Activated CD4-positive, alpha-beta T cell treated with anti-CD3 and anti-CD28 coated beads, Interleukin-2, amount 50 U/mL, for 48 hours (primary cell): ENCODE measurements at places on chromosomes 7 and 10.

GRCh38 chr7:5421714-5422395 is 1.8 kb downstream of the TNRC18 start:
- peak; percentile 20 for DNase-seq

DNA sequence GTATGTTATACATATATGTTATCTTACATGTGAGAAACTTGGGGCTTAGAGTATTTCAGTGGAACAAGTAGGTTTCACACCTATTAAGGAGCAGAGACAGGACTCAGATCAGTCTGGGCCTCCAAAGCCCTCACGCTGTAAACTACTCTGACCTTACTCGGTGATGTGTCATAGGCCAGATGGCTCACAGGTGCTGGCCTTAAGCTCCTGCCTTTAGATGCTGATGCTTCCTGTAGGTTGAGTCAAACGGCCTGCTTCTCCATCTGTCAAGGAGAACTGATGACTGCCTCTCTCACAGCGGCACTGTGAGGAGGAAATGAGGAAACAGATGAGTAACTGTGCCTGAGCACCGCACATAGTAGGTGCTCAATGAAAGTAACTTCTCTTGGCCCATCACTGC is 312.6 kb upstream of the COBL start:
- no peak for DNase-seq

- no peak for DNase-seq
Measured at GRCh38 chr7:64314566-64314965, 805 bp downstream of the ZNF736 start.

- no peak for DNase-seq
Measured at GRCh38 chr10:96441322-96441885, 72.3 kb downstream of the TLL2 start.

- no peak for DNase-seq
Measured at GRCh38 chr10:92278996-92279696, 11.7 kb downstream of the CPEB3 start.

DNA sequence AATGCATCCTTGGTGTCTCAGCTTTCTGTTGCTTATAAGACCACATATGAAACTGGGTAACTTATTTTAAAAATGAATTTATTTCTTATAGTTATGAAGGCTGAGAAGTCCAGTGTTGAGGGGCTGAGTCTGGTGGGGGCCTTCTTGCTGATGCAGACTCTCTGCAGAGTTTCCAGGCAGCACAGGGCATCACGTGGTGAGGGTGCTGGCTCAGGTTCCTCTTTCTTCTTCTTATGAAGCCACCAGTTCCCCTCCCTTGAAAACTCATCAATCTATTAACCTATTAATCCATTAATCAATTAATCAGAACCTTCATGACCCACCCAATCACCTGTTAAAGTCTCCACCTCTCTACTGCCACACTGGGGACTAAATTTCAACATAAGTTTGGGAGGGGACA is 595.6 kb upstream of the NRP1 start:
- no peak for DNase-seq

- peak; percentile 44 for DNase-seq
Measured at GRCh38 chr7:77331938-77332695, 84.0 kb downstream of the GSAP start.

DNA sequence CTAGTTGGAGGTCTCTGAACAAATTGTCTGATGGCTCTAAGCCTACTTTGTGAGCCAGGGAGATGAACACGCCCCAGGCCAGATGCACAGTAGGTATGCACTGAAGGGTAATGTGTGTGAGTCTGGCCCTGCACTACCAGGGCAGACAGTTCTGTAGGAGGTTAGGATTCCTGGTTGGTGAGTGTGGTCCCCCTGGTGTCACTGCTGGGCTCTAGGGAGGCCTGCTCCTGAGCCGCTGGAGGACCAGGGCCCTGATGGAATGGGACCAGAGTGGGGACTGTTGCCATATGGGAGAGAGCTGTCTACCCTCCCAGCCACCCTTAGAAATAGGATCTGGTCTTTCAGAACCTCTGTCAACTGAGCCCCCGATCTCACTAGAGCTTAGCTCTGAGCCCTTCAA is 42.0 kb downstream of the CDH23 start:
- no peak for DNase-seq

- no peak for DNase-seq
Measured at GRCh38 chr7:37410305-37411229, 38.1 kb downstream of the ELMO1 start.

DNA sequence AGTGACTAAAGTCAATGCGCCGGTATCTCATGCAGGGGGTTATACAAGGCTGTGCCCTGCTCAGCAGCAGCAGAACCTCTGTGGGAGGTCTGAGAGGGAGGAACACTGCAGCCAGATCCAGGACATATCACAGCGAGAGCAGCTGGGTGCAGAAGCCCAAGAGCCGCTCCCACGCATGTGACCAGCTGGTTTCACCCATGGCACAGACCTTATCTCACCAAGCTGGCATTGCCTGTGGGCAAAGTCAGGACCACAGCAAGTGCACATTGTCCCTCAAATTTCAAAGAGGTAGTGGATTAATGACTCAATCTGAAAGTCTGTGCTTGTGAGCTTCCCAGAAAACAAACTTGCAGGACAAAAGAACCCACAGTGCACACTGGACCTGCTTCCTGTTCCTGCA is 31.6 kb upstream of the AKR1C1 start:
- DNase-seq = no peak

- DNase-seq = no peak
Measured at GRCh38 chr7:47474211-47474936, 107.5 kb downstream of the TNS3 start.
